ENCODE measurements at places on chromosomes 5 and 9.

DNA sequence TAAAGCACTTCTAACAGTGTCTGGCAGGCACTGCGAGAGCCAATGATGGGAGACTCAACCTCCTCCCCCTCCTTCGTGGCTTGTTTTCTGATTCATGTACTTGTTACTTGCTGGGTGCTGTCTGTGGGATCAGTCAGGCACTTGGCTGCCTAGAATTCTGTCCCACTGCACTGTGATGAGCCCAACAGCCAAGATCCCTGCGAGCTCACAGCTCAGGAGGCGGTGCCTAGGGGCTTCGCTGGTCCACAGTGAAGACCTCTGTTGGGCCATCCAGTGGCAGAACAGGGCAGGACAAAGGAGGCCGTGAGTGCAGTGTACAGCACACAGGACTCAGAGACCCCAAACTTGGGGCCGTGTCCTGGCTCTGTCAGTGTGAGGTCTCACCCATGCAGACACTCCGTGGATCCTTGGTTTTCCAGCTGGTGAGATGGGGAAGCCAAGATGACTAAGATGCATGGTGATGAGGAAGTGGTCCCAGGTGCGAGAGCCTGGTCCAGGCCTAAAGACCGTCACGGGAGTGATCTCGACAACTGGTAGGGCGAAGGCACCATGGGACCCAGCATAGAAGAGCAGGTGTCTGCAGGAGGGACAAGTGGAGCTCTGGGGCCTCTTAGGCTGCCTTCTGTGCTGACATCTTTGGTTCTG lies 19.5 kb downstream of the MYMK start:
- no peak for DNase-seq

DNA sequence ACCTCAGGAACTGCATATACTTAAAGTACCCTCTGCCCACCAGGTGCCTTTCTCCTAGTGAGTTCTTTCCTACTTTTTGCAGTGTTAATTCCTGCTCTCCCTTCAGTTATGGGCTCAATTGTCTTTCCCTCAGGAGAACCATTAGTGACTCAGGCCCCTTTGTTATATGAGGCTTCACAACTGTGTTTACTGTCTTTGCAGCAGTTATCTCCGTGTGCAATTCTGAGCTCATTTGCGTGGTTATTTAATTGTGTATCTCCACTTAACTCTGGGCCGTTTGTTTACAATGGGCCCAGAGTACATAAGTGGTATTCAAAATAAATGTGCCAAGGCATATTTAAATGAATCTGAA lies 9.6 kb downstream of the FBXO38 start:
- no peak for DNase-seq

- no peak for DNase-seq
These were observed 15.1 kb downstream of the ADCY2 start for GRCh38 chr5:7410936-7411511.

GRCh38 chr9:134010310-134011173 lies 14.7 kb upstream of the BRD3OS start:
- peak; percentile 15 for DNase-seq

DNA sequence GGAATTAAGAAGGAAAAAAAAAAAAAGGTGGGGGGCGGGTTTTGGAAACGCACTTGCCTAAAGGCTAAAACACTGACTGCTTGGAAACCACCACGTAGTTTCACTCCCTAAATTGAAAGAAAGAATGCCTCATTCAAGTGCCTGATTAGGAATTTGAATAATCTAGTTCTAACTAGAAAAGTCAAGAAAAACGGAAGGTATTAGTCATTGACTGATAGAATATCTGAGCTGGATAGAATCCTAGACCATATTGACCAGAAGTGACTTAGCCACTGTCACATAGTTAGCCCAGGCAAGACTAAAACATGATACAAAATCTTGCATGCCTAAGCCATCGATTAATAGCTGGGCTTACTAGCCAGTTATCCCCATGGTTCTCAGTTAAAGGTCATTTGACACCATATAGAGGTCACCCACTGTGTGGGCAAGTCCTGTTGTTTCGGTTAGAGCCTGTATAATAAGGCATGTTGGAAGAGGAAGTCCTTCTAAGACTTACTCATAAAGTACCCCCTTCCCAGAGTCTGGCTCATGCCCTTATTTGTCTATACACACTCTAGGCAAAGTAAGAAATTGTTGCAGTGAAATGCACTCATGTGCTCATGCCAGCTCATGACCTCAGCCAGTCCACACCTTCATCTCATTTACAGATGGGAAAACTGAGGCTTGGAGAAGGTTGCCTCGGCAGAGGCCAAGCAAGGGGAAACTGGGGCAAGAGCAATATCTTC lies 40.2 kb downstream of the SH3RF2 start:
- DNase-seq, result no peak

DNA sequence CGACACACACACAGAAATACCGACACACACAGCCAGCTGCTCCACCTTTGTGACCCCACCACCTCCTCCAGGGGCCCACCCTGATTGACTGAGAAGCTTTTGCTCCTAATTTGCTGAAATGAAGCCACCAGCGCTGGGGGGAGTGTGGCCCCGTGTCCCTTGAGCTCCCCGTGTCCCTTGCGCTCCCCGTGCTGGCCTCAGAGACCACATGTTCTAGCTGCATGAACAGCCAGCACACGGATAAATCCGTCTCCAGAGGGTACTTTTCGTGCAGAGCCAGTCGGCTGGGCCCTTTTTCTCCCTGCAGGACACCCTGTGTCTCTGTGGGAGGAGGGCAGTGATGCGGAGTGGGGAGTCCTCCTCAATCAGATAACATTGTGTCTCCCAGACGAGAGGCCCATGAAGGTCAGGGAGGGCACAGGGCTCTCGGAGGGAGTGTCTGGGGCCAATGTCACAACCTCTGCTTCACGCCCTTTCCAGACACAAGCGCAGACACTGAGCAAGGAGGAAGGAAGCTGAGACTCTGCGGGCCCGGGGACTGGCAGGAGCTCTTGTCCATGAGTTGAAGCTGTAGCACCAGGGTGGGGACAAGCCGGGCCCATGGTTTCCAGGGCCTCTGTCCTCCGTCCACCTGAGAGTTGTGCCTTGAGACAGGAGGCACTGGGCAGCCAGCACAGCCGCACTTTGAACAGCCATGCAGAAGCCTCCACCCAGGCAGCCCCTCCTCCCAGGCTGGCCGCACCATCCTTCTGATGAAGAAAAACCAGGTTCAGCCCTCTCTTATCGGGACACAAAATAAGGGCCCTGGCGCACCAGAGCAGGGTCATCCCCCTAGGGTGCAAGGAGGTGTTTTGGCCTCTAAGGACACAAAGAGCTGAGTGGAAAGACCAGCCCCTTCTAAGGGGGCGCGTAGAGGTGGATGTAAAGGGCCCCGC lies 36.4 kb upstream of the SLC6A19 start:
- no peak for DNase-seq

DNA sequence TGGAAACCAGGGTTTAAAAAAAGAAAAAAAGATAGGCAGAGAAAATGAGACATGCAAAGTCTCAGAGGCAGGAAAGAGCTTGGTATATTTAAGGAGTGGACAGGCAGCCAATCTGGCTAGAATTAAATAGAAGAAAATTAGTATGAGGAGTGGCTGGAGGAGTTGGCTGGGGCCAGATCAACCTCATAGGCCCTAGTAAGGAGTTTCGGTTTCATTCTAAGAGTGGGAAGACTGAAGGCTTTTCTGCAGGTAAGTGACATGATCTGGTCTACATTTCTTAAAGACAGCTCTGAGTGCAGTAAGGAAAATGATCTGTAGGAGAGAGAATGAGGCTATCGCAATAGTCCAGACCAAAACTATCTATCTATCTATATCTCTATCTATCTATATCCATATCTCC lies 27.5 kb downstream of the ADRB2 start:
- no peak for DNase-seq

- no peak for DNase-seq
These were observed 29.7 kb upstream of the PPP2CA start for GRCh38 chr5:134255418-134256150.

GRCh38 chr9:12833701-12834100 lies 58.9 kb downstream of the LURAP1L start:
- DNase-seq, result no peak

- DNase-seq, result no peak
These were observed 18.6 kb downstream of the CD74 start for GRCh38 chr5:150394131-150394530.

GRCh38 chr9:98851730-98852459 lies 44.4 kb downstream of the GALNT12 start:
- no peak for DNase-seq

DNA sequence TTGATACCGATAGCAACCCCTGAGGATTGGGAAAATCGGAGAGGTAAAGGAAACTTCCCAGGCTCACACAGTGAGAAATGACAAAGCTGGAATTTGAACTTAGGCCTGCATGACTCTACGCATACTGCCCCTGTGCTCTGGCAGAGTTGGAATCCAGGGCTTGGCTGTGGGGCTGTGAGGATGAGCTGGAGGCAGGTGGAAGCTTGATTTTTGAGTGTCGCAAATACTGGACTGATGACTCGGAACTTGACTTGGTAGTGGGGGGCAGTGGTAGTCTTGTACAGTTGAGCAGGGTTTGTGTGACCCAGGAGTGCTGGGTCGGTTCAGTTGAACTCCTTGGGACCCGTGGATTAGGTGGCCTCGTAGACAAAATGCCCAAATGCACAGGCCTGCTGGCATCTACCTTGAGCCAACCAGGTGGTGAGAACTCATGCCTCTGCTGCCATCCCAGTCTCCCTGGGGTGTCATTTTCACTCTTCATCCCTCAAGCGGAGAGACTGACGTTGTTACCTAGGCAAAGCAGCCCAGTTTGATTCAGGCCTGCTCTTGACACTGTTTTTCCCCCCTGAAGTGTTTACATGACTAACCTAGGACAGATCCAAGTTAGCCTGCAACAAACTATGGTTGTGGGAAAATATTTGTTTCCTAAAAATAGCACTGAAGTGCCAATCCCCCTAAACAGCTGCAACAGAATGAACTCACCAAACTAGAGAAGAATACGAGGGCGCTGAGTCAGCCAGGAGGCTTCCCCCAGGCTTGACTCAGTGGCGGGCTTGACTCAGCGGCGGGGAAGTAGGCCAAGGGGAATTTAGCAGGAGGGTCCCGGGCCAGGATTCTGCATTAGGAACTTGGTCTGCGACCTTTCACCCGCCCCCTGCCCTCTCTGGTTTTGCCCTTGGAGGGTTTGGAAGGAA lies 45.7 kb upstream of the ORM1 start:
- DNase-seq, result no peak

GRCh38 chr5:149203921-149204441 lies 62.7 kb downstream of the ABLIM3 start:
- DNase-seq, result no peak

GRCh38 chr9:37840560-37841194 lies 40.1 kb downstream of the DCAF10 start:
- DNase-seq, result peak; percentile 44

- DNase-seq, result no peak
These were observed 42.9 kb downstream of the STARD4 start for GRCh38 chr5:111469293-111469896.

- DNase-seq, result no peak
These were observed 186.6 kb upstream of the ZNF608 start for GRCh38 chr5:124932791-124933600.

DNA sequence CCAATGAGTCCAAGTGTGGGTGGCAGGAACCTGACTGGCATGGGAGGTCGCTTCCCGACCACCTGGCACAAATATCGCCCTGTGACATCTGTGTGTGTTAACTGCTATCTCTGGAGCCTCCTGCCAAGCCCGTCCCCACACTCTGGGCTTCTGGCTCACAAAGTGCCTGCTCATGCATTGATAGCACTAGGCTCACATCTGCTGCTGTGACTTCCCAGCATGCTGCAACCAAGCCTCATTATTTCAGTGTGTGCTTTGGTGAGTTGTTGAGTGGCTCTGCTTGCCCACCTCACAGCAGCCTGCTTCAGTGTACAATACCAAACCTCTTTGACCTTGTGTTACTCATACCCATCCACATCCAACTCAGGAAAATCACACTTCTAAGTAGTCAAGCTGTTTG lies 139.8 kb downstream of the APBA1 start:
- peak; percentile 48 for DNase-seq

- DNase-seq, result no peak
These were observed at the start of gene PRDM9 for GRCh38 chr5:23507278-23507685. PRDM9 (plus strand) TSS chr5:23507609; CDS start chr5:23509034, 1,425 bp downstream.

- DNase-seq, result no peak
These were observed 133.3 kb downstream of the ARL15 start for GRCh38 chr5:54177058-54177457.

DNA sequence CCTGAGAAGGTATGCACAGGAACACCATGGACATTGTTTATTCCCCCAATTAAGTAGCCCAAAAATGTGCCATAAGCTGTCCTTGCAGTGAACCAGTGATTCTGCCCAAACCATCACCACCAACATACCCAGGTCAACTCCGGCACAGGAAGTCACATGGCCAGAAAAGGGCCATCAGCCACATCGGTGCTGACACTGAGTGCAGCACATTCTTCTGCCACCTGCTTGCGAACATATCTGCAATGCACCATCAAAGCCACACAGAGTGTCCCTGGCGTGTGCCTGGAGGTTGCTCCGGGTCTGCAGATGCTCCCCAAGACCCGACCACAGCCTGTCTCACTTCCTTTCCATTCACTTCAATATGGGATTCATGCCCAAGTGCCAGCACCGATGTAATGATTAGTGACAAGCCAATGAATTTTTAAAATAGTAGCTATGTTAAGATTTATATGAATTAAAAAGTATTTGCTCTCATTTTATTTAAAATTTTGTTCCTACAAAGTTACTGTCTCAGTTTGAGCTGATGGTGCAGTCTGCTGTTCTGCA lies 37.6 kb downstream of the SYK start:
- DNase-seq, result no peak

GRCh38 chr9:2493109-2493508 lies 128.5 kb upstream of the VLDLR start:
- DNase-seq, result no peak

DNA sequence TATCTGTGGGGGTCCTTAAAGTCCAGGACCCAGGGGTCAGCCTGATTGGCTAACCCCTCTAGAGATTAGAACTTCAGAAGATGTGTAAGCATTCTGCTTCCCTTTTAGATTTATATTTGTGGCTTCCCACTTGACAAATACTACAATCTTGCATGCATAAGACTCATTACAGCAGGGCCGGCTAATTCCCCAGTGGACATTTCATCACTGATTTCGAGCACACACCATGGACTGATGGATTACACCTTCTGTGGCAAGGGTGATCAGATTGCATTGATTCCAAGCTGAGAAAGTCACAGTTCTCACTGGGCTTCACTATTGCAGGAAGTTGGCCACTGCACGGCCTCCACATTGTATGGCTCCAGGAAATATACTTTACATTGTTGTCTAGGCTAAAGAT lies 65.8 kb upstream of the DAPK1 start:
- no peak for DNase-seq

GRCh38 chr9:95457769-95458168 lies 59.0 kb downstream of the PTCH1 start:
- DNase-seq, result no peak

- no peak for DNase-seq
These were observed 42.6 kb downstream of the ANKRD55 start for GRCh38 chr5:56190497-56190896.

GRCh38 chr9:130627051-130627450 lies 37.3 kb upstream of the PRDM12 start:
- DNase-seq, result no peak

- DNase-seq, result no peak
These were observed 13.7 kb upstream of the CERCAM start for GRCh38 chr9:128406848-128407391.

GRCh38 chr9:116342941-116343340 lies 189.3 kb downstream of the PAPPA start:
- DNase-seq, result no peak
